Hematopoietic multipotent progenitor cell (in vitro differentiated cells): ENCODE measurements at places on chromosomes 6 and 20. TPM values are rescaled to one million over a fixed set of nuclear protein-coding genes. Genes with fewer than 3 reads are reported as not detected.

DNA sequence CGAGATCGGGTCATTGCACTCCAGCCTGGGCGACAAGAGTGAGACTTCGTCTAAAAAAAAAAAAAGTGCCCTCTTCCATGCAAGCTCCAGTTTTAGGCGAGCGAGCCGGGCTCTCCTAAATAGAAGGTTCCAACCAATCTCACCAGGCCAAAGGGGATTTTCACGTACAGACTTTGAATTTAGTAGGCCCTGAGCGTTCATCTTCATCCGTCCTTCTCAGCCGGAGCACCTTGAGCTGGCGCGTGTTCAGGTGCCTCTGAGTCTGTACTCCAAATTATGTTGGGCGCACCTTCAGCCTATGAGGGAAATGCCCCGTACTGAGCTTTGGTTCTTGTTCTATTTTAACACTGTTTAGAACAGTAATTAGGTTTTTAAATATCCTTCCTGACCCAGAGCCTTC lies 817 bp upstream of the TAP2 start:
- DNase-seq = no peak

JPH2 gene
- total RNA-seq = under 0.01 TPM

DNA sequence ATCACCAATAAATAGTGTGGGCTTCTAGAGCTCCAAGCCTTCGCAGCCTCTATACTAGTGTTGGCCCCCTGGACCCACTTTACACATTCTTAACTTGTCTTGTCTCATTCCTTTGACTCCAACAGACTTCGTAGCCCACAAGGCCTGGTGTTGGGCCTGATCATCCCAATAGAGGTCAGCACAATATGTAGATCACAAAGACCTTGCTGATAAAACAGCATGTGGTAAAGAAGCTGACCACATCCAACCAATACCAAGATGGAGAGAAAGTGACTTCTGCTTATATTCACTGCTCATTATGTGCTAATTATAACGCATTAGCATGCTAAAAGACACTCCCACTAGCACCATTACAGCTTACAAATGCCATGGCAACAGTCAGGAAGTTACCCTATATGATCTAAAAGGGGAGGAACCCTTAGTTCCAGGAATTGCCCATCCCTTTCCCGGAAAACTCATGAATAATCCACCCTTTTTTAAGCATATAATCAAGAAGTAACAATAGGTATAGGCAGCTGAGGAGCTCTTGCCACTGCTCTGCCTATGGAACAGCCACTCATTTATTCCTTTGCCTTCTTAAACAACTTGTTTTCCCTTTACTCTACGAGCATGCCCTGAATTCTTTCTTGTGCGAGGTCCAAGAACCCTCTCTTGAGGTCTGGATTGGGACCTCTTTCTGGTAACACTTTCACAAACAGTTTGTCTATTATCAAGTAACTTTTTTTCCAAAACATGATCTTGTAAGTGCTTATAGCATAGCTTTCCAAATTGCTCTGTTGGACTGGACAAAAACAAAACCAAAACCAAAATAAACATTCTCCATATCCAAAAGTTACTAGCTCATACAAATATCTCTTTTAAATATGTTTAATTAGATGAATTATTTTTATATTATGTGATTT lies 54.6 kb upstream of the ECHDC1 start:
- no peak for DNase-seq

ABHD16B gene
- 0.27 TPM for total RNA-seq

DNA sequence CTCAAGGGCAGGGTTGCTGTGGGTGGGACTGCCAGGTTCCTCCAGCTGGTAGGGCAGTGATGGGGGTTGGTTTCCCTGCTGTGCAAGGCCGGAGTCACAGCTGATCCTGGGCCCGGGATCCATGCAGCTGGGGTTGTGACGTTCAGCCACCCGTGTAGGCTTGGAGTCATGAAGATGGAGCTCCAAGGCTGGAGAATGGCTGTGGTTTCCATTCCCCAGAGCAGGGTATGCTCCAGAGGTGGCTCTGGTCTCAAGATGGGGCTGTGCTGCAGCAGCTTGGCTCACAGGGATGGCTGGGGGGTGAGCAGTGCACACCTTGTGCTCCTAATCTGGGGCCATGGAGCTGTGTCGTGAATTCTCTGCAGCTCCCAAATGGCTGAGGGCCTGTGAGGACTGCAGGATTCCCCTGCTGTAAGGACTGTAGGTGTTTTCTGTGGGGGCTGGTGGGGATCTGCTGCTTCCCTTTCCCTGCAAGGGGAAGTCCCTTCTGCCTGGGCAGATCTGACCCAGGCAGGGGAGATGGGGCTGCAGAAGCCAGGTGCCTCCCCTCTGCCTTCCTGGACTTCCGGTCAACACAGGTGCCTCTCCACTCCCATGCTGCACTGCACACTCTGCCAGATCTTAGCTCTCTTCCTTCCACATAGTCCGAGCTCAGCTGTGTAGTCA lies 15.9 kb downstream of the KIF25 start:
- no peak for DNase-seq
